Esophagus (tissue), 2 donors: ENCODE measurements at places on chromosomes 13 and 19. TPM values are rescaled to one million over a fixed set of nuclear protein-coding genes. Genes with fewer than 3 reads are reported as not detected.

The ZNF285 gene
- polyA plus RNA-seq = 0.64 TPM

The RELB gene
- polyA plus RNA-seq = 7.2 TPM

The ZNF541 gene
- 0.14 TPM for polyA plus RNA-seq

The ZNF570 gene
- 0.69 TPM for polyA plus RNA-seq

The CEACAM20 gene
- polyA plus RNA-seq = not detected

The NLRP7 gene
- not detected for polyA plus RNA-seq

The NCAN gene
- 0.02 TPM for polyA plus RNA-seq

The CCDC194 gene
- not detected for polyA plus RNA-seq
